ENCODE measurements at places on chromosomes 2 and 18.
A peak's percentile ranks its signal among the peaks of the same experiment; 100 is the strongest.

DNA sequence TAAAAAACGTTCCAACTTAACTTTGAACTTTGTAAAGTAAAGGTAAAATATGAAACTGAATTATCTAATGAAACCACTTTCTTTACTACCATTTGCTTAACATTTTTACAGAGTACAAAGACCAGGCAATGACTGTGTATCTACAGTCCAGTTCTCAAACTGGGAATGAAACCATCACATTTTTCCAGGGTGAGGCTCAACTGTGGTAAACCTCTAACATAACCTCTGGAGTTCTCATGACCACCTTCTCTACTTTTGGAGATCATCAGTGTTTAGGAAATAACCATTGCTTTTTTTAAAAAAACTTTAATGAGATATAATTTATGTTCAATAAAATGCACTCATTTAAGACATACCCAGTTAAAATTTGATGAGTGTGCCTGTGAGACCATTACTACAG is 223.5 kb downstream of the RNF152 start:
- H3K36me3 ChIP-seq: no peaks in the 10 kb centered on the region
- no peaks in the 10 kb centered on the region for H3K4me1 ChIP-seq
- no peak overlapping the region for H3K4me3 ChIP-seq
- no peak overlapping the region for H3K27ac ChIP-seq
- H3K27me3 ChIP-seq: no peaks in the 10 kb centered on the region

DNA sequence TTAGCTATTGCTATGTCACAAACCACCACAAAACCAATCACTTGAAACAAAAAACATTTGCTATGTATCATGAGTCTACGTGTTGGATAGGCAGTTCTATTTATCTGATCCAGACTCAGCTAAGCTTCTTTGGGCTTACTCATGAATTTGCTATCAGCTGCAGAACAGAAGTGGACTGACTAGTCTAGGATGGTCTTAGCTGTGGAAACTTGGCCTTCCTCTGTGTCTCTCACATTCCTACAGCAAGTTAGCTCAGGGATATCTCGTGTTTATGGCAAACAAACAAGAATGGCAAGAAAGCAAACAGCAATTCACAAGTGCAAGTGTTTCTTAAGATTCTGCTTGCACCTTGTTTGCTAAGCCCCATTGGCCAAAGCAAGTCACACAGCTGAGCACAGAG is 288.0 kb upstream of the TNP1 start:
- no peak for DNase-seq
- no peaks in the 10 kb centered on the region for H3K36me3 ChIP-seq
- no peaks in the 10 kb centered on the region for H3K27me3 ChIP-seq
- no peak overlapping the region for H3K27ac ChIP-seq

DNA sequence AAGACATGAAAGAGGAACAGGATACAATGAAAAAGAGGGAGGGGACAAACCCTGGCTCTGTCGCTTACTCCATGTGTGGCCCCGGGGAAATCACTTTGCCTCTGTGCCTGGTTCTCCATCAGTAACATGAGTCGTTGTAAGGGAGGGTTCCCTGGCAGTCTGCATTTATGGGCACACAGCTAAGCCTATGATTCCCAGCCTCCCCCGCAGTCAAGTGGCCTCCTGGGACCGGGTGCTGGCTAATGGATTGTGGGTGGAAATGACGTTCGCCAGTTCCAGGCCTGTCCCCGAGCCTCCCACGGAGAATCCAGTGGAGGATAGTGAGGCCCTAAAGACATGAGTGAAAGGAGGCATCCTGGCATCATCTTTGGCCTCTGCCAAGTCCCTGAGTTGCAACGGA is 42.7 kb downstream of the SFXN5 start:
- no peaks in the 10 kb centered on the region for H3K36me3 ChIP-seq
- H3K4me3 ChIP-seq: no peak overlapping the region
- no peaks in the 10 kb centered on the region for H3K27me3 ChIP-seq

DNA sequence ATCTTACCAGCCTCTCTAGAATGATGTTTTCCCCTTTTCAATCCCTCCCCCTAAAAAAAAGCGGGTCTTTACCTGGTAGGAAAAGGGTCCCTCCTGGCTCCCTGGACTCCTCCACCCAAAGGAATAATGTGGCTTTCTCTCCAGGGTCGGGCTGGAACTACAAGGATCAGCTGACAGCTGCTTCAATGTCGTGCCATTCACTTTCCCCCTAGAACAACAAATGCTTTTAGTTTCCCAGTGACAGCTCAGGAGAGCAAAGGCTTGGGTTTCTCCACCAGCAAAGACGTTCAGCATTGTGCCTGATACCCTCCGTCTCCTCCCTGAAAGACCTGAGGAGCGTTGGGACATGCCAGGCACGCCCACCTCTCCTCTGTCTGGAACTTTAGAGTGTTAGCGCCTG is 173.8 kb upstream of the SIX3 start:
- H3K27me3 ChIP-seq: no peaks in the 10 kb centered on the region
- DNase-seq: no peak
- no peaks in the 10 kb centered on the region for H3K4me1 ChIP-seq

DNA sequence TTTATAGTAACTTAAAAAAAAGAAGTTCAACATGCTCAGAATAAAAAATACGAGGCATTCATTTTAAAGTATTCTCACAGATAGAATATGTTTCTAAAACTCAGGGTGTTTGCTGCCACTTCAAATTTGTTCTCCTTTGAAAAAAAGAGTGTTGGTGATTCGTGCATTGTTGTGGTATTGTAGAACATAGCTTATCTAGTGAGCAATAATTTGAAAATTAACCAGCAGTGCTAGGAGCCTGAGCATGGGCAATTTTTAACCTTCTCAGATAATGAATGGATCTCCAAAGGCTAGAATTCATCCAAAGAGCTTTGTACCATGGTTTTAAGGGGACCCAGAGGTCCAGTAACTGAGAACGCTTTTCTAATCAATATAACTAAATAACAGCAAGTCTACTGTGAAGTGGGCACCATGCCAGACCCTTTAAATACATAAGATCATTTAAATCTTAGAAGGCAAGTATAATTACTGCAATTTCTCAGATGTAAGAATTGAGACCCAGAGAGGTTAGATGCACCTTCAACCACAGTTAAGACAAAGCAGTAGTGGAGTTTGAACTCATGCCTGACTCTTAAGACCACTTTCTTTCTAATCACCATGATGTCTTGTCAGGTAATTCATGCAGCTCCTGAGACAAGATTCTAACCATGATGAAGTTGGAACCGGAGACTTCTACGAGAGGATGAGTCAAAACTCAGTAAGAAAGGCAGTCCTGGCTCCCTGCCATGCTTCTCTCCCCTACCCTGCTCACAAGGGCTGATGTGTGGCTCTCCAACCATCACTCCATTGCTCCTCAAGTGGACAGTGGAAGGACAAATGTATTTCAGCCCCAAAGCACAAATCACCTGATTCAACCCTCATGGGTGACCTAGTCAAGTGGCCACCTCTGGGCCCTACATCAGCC is 3.4 kb downstream of the CYRIA start:
- no peak overlapping the region for H3K4me3 ChIP-seq
- no peak for DNase-seq
- H3K36me3 ChIP-seq: no peaks in the 10 kb centered on the region

- H3K27ac ChIP-seq: no peak overlapping the region
- DNase-seq: no peak
- no peaks in the 10 kb centered on the region for H3K36me3 ChIP-seq
- H3K4me3 ChIP-seq: no peak overlapping the region
- H3K4me1 ChIP-seq: peaks cover 3% of the 10 kb centered on the region
Measured at GRCh38 chr2:68379184-68379708, 14.2 kb downstream of the PLEK start.

- H3K4me1 ChIP-seq: peaks cover 12% of the 10 kb centered on the region
- DNase-seq: no peak
- peak overlapping the region; percentile 20 for H3K4me3 ChIP-seq
- no peaks in the 10 kb centered on the region for H3K27me3 ChIP-seq
- no peaks in the 10 kb centered on the region for H3K36me3 ChIP-seq
- H3K27ac ChIP-seq: no peak overlapping the region
Measured at GRCh38 chr2:12044857-12045256, 298.4 kb downstream of the LPIN1 start.

DNA sequence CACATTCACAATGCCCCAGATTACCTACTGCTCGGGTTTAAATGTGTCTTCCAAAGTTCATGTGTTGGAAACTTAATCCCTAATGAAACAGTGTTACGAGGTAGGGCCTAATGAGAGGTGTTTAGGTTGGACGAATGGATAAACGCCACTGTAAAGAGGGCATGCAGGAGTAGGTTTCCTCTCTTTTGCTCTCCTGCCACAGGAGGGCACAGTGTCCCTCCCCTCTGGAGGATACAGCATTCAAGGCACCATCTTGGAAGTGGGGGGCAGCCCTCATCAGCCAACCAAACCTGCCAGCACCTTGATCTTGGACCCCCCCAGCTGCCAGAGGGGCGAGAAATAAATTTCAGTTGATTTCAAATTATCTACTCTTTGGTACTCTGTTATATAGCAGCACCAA is 103.5 kb downstream of the TSHZ1 start:
- H3K4me1 ChIP-seq: no peaks in the 10 kb centered on the region
- no peaks in the 10 kb centered on the region for H3K27me3 ChIP-seq
- H3K36me3 ChIP-seq: no peaks in the 10 kb centered on the region
- H3K27ac ChIP-seq: no peak overlapping the region

DNA sequence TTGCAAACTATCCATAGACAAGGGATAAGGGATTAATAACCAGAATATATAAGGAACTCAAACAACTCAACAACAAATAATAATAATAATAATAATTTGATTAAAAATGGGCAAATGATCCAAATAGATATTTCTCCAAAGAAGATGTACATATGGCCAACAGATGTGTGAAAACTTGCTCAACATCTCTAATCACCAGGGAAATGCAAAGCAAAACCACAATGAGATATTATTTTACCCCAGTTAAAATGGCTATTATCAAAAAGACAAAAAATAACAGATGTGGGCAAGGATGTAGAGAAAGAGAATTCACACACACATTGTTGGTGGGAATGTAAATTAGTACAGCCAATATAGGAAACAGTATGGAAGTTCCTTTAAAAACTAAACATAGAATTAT is 26.9 kb downstream of the DNAH7 start:
- no peaks in the 10 kb centered on the region for H3K4me1 ChIP-seq
- H3K4me3 ChIP-seq: no peak overlapping the region
- H3K27ac ChIP-seq: no peak overlapping the region
- H3K36me3 ChIP-seq: no peaks in the 10 kb centered on the region
- no peak for DNase-seq

DNA sequence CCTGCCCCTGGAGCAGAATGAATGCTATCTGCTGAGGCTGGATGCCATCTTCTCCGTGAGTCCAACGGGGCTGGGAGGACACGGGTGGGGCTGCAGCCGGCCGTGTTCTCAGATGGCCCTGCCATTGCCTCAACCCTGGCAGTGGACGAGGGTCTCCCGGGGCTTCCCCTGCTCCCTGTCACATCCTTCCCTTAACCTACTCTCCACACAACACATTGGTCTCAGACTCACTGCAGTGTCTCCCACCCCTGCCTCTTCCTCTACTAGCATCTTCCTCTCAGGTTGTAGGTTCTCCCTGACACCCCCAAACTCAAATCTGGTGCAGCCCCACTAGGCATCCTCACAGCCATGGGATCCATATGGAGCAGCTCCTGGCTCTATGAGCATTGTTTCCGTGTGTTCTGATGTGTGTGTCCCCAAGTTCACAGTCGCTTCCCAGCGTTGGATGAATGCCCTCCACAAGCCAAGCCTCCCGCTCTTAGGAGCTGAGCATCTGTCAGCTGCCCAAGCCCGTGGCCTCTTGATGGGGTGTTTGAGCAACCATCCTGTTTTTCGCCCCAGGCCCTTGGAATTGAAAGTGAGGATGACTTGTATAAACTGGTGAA is 27.8 kb downstream of the OTOF start:
- H3K4me3 ChIP-seq: no peak overlapping the region
- no peaks in the 10 kb centered on the region for H3K27me3 ChIP-seq
- no peak for DNase-seq
- no peaks in the 10 kb centered on the region for H3K36me3 ChIP-seq
- no peak overlapping the region for H3K27ac ChIP-seq

DNA sequence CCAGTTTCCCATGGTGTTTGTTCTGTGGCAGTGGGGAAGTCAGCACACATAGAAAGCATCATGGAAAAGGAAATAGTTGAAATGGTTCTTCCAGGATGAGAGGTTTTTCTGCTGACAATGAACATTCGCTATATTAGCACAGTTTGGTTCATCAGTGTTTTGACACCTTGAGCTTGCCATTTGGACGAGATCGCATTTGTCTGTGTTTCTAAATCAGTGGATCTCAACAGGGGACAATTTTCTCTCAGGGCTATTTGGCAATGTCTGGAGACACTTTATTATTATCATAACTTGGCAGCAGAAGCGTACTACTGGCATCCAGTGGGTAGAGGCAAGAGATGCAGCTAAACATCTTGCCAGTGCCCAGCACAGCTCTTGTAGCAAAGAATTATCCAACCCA is 74.6 kb downstream of the CD8B2 start:
- H3K27ac ChIP-seq: no peak overlapping the region
- H3K4me1 ChIP-seq: no peaks in the 10 kb centered on the region
- H3K27me3 ChIP-seq: no peaks in the 10 kb centered on the region
- H3K36me3 ChIP-seq: no peaks in the 10 kb centered on the region
- no peak for DNase-seq

DNA sequence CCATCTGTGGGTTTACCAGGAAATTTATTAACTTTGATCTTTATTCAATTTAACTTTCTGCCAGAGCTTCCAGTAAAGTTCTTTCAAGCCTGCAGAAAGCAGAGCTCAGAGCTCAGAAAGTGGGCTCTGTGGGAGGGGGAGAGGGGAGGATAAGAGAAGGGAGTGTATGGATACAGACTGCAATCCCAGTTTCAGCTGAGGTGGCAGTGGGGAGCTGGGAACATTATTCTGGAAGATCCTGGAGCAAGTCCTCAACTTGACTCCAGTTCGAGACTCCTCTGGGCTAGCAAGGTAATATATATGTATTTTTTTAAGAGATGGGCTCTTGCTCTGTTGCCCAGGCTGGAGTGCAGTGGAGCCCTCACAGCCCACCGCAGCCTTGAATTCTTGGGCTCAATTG is 108.9 kb upstream of the NABP1 start:
- H3K27ac ChIP-seq: no peak overlapping the region
- H3K36me3 ChIP-seq: no peaks in the 10 kb centered on the region
- no peak overlapping the region for H3K4me3 ChIP-seq
- DNase-seq: no peak
- peaks cover 8% of the 10 kb centered on the region for H3K4me1 ChIP-seq

DNA sequence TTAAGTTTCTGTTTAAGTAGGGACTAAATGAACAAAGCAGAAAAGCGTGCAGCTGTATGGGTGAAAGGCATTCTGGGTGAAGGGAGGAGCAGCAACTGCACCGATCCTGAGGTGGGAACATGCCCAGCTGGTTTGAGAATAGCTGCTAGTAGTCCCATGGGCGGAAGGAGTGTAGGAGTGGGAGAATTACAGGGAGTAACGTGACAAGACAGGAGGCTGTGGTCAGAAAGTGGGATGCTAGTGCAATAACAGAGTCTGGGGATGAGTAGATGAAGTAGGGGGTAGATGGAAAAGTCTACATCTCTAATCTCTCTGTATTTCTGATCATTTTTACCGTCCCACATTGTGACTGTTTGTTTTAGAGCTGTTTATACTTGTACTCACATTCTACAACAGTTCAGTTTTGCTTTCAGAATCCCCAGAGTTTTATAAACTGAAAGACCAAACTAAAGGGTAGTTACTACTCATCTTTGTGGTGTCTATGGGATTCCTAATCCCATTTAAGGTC is 118.9 kb downstream of the LCLAT1 start:
- H3K36me3 ChIP-seq: no peaks in the 10 kb centered on the region
- no peak for DNase-seq
- no peak overlapping the region for H3K4me3 ChIP-seq
- H3K27me3 ChIP-seq: no peaks in the 10 kb centered on the region
- no peaks in the 10 kb centered on the region for H3K4me1 ChIP-seq
